ENCODE measurements at places on chromosomes 16 and 17. TPM values are rescaled to one million over a fixed set of nuclear protein-coding genes. Genes with fewer than 3 reads are reported as not detected.

The ALOXE3 gene
- not detected for total RNA-seq

The CD300LF gene
- 2.3 TPM for total RNA-seq

The CD300E gene
- 10.4 TPM for total RNA-seq

The PRAC1 gene
- total RNA-seq: not detected

The RAB37 gene
- 2.2 TPM for total RNA-seq

The ALDH3A2 gene
- total RNA-seq: 125 TPM

The CRISPLD2 gene
- 390 TPM for total RNA-seq

The PRCD gene
- total RNA-seq: 1.9 TPM

The IRF8 gene
- 27.0 TPM for total RNA-seq

The ZFP1 gene
- 14.6 TPM for total RNA-seq

The NUPR1 gene
- total RNA-seq: 17.7 TPM

The SAP30BP gene
- total RNA-seq: 70.4 TPM

The RRAD gene
- total RNA-seq: 43.2 TPM

The DBNDD1 gene
- 8.7 TPM for total RNA-seq

The HSF5 gene
- 0.14 TPM for total RNA-seq

The ZNF205 gene
- 16.4 TPM for total RNA-seq

DNA sequence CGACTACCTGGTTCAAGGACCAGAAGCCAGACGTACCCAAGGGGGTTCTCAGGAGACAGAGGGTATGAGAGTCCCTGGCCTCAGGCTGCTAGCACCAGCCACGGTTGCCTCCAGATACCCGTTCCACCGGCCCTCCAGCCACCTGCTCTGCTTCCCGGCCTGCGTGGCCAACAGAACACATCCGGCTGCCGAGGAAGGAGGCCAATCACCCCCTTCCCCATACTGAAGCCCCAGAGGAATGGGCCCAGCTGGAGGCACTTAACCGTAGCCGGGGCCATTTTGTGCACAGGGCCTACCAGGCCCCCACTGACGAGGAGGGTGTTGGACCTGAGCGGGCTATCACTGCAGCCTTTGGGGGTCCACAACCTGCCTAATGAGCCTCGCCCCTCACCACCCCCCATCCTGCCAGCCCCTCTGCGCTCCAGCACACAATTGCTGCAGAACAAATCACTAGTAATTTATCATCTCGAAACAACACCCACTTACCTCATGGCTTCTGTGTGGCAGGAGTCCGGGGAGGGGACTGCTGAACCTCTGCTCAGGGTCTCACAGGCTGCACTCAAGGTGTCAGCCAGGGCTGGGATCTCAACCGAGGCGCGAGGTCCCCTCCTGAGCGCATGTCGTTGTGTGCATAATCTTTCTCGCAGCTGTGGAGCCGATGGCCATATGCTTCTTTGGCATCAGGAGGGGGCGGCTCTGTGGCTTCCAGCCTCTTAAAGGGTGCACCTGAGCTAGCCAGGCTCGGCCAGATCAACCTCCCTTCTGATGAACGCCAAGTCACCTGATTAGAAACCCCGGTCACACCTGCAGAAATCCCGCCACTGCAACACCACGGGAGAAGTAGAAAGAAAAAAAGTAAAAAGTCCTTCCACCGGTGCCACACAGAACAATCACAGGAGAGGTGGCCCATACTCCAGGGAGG is 10.1 kb upstream of the KREMEN2 start:
- no peak for DNase-seq

DNA sequence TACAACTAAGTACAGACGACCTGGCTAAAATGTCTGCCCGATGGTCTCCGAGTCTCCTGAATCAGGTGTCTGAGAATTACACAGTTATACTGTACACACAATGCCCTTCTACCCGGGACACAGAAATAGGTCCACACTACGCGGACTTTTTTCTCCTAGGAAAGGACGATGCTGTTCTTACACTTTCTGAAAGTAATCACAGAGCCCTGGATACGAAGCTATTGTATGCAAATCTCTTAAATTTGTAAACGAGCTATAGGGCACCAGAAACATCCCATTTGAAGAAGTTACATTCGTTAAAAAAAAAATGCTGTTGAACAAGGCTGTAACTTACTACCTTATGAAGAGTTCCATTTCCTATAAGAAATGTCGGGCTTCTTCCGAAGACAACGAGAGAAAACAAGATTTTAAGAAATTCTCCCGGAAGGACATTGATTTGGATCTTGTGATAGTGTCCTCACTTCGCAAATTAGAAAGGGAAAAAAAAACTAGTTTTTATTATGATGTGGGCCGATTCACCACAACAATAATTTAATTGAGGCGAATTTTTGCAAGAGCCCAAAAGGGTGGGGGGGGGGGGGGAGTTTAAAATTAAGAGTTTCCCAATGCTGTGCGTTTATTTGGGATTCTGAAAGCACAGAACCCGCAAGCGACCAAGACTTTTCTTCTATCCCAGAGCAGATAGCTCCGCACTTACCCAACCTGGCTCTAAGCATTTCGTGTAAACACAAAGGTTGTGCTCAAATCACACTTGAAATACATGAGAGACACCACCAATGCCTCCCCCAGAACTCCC is 1.5 kb upstream of the SOX9 start:
- DNase-seq: no peak

GRCh38 chr16:56411123-56411522 is 14.2 kb downstream of the AMFR start:
- no peak for DNase-seq

DNA sequence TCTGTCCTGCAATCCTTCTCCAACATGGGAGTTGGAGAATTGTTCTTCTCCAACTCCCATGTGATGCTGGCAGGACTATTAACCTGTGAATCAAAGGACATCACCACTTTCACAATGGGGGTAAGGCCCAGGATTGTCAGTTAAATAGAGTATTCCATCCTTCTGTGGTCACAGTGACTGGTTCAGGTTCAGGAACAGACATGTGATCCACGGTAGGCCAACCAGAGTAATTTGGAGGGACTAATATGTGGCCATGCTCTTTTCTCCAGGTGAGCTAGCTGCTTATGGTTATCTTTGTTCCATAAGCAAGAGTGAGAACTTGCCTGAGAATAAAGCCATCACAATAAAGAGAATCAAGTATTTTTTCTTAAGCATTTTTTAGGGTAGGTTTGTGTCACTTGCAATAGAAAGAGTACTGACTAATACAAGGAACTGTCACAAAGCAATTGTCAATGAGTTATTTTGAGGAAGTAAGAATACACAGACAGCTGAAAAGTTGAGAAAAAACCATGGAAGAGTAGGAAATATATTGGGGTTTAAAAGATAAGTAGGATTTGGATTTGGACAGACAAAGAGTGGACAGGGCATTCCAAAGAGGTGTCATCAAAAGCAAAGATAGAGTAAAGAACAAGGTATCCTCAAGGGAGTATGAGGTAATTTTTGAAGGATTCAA is 63.4 kb downstream of the BRIP1 start:
- no peak for DNase-seq

GRCh38 chr16:22751685-22752084 is 62.3 kb upstream of the HS3ST2 start:
- no peak for DNase-seq

- DNase-seq: no peak
Measured at GRCh38 chr16:4529085-4530060, 9.2 kb downstream of the CDIP1 start.

- no peak for DNase-seq
Measured at GRCh38 chr16:9092978-9093344, 1.5 kb downstream of the HAPSTR1 start.

GRCh38 chr17:63120406-63120805 is 154.4 kb downstream of the TANC2 start:
- DNase-seq: no peak

DNA sequence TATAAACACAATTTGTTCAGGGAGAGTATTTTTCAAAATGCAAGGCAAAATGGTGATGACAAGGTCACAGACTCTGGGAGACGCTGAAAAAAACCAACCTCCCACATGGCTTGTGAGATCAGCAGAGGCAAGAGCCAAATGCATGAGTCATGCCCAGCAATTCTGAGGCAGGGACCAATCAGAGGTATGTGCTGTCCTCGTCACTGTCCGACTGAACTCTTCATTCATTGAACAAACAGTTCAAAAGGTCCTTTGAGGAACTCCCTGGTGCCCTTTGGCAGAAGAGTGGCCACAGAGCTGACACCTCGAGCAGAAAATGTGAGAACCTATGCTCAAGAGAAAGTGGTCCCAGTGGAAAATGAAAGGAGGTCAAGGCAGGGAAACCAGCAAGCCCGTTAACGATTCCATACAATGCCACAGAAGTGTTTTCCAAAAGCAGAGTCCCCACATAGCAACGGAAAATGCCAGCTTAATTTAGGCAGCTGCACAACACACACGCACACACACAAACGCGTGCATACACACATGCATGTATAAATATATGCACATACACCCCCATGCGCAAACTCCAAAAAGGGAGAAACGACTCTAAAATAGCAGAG is 50.9 kb downstream of the CDH11 start:
- peak; percentile 51 for DNase-seq

GRCh38 chr17:29107933-29108822 is 65.2 kb downstream of the PIPOX start:
- DNase-seq: no peak

- DNase-seq: no peak
Measured at GRCh38 chr16:68332411-68333121, 21.7 kb downstream of the PRMT7 start.

- DNase-seq: no peak
Measured at GRCh38 chr17:76381633-76382350, 2.6 kb upstream of the SPHK1 start.

DNA sequence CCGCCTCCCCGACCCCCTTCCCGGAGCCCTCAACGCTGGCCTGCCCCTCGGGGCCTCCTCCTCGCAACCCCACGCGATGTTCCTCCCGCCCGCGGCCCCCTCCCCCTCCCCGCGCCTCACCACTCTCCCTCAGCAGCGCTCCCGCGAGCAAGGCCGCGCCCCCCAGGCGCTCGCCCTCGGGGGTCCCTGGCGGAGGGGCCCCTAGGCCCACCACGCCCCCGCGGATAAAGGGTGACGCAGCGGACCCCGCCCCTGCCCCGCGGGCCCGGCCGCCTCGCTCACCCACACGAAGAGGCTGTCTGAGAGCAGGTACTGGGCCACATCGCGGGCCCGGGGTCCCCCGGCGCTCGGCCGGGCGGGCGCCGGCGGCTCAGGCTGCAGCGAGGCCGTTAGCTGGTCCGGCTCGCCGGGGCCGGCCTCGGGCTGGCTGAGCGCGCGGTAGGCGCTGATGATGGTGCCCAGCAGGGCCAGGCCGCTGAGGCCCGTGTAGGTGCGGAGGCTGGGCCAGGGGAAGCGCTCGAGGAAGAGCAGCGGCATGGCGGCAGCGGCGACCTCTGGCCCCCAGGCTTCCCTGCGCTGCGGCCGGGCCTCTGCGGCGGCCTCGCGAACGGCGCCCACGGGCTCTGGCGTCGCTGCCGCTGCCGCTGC is 430 bp downstream of the AMFR start:
- DNase-seq: no peak

DNA sequence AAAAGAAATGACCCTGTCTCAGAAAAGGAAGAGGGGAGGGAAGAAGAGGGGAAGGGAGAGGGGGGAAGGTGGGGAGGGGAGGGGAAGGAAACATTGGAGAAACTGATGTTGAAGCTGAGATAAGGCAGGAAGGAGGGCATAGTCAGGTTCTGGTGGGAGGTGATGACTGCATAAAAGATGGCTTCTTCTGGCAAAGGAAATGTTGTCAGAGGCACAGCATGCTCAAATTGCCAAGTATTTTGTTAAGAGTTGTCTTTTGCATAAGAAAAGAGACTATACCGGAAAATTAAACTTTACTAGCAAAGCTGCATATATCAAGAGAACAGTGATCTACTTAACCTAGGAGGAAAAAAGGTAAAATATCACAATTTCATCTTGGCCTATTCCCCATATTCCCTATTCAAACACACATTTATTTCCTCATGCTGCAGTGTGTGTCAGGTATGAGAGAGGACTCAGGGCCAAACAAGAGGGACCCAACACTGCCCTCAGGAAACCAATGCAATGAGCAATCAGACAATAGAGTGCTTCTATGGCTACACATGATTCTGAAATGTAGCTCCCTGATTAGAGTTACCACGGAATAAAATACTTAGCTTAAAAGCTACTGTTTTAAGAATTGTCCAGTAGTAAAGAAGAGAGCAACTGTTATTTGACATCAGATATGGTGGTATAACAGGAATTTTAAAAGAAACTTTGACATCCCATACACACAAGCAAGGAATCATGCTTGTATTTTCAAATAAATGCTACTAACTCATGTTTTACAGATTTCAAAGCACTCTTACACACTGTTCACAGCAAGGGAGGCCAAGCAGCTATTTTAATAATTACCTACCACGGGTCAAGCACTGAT is 80.9 kb downstream of the PARN start:
- no peak for DNase-seq

DNA sequence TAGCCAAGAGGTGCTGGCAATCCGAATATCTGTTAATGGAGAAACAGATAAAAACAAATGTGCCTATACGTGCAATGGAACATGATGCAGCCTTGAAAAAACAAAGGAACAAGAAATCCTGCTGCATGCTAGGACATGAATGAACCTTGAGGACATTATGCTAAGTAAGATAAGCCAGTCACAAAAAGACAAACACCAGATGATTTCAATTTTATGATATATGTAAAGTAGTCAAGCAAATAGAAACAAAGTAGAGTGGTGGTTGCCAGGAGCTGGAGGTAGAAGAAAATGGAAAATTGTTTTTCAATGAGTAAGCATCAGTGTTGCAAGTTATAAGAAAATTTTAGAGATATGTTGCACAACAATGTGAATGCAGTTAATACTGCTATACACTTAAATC is 409.7 kb upstream of the CDH8 start:
- DNase-seq: no peak

GRCh38 chr17:921161-921560 is 58.4 kb downstream of the NXN start:
- DNase-seq: no peak

GRCh38 chr16:27461483-27462171 is 59.7 kb downstream of the IL21R start:
- no peak for DNase-seq

DNA sequence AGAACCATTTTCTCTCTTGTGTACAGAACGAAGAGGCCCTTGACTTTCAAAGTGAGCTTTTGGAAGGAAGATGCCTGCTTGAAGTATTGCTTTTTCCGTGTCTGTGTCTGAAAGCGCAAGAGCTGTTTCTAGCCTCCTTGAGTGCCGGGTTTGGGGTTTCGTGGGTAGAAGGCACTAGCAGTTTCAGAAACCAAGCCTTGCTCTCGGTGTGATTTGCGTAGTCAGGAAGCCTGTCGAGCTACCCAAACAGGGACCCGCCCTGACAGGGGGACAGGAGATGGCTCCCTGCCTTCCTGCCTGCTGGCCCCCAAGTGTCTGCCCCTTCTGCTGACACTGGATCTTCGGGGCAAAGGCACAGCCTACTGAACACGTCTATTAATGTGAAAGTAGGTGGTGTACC is 322.0 kb downstream of the MAF start:
- no peak for DNase-seq

DNA sequence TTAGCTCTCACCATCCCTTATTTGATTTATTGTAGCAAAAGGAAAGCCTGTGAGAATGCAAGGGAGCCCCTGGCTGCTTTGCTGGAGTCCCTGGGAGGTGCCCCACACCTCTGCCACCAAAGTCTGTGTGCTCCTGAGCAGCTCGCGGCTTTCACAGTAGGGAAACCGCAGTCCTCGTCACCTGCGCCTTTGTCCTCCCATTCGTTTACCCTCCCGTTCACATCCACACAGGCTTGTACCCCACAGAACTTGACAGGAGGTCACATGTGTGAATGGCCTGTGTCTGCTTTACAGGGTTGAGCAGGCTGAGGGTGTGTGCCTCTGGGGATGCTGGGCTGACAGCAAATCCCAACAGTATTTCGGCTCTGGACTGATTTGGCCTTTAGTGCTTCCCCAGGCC is 152.5 kb downstream of the LGALS9B start:
- no peak for DNase-seq

Data from thoracic aorta (tissue), 2 donors.